ENCODE measurements at places on chromosomes 16 and 17. TPM values are rescaled to one million over a fixed set of nuclear protein-coding genes. Genes with fewer than 3 reads are reported as not detected.

RAB26 gene
- 1.2 TPM for polyA plus RNA-seq

HNF1B gene
- polyA plus RNA-seq: not detected

DNA sequence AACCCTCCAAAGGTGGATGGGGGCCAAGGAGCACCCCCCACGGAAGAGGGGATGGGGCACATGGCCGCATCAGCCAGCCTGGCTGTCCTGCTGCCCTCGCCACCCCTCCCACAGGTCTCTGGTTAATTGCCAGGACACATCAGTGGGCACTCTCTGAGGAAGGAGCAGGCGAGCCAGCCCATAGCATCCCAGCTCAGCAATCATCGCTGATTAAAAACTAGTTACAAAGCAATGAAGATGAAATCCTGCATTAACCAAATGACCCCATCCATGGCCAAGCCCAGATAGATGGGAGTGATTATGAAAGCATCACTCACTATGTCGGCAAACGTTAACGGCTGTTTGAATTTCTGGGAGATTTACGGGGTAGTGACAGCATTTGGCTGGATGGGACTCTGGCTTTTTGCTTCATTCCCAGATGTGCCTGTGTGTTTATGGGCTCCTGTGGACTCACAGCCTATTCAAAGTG lies 45.3 kb downstream of the CCDC182 start:
- DNase-seq: no peak
- peaks cover 9% of the 10 kb centered on the region for H3K4me1 ChIP-seq
- no peak overlapping the region for H3K27ac ChIP-seq

KIF19 gene
- polyA plus RNA-seq: 1.4 TPM

- no peaks in the 10 kb centered on the region for H3K27me3 ChIP-seq
- H3K4me3 ChIP-seq: no peak overlapping the region
These were observed 16.6 kb downstream of the C16orf96 start for GRCh38 chr16:4572715-4573114.

GRCh38 chr16:57413301-57413730 lies 8.7 kb downstream of the CCL17 start:
- no peak for DNase-seq
- peaks cover 8% of the 10 kb centered on the region for H3K4me1 ChIP-seq
- no peak overlapping the region for H3K27ac ChIP-seq
- no peaks in the 10 kb centered on the region for H3K27me3 ChIP-seq
- no peak overlapping the region for H3K4me3 ChIP-seq

Measured in CD4-positive, CD25-positive, alpha-beta regulatory T cell (primary cell).